Kidney (tissue), 22 donors: ENCODE measurements at places on chromosomes 11 and 22.

DNA sequence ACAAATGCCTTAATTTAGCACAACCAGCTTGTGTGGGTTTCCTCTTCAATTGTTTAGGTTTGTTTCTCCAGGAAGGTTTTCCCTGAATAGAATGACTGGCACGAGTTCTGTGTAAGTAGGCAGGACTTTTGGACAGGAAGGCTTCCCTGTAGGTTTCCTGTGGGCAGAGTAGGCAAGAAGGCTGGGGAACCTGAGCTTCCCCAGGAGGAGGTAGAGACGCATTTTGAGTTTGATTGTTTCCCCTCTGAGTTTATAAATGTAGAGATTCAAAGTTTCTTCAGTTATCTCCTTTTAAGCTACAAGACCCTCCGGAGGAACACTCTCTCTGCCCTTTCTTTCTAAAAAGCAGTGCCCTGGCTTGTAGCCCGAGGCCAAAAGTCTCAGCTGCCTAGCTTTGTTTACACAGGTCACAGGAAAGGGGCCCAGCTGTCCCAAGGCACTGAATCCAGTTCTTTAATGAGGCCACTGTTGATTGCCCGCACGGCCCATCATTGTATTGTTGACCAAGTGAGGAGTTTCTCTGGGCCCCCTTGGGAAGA lies 66.6 kb upstream of the RDX start:
- DNase-seq = peak; percentile 47

DNA sequence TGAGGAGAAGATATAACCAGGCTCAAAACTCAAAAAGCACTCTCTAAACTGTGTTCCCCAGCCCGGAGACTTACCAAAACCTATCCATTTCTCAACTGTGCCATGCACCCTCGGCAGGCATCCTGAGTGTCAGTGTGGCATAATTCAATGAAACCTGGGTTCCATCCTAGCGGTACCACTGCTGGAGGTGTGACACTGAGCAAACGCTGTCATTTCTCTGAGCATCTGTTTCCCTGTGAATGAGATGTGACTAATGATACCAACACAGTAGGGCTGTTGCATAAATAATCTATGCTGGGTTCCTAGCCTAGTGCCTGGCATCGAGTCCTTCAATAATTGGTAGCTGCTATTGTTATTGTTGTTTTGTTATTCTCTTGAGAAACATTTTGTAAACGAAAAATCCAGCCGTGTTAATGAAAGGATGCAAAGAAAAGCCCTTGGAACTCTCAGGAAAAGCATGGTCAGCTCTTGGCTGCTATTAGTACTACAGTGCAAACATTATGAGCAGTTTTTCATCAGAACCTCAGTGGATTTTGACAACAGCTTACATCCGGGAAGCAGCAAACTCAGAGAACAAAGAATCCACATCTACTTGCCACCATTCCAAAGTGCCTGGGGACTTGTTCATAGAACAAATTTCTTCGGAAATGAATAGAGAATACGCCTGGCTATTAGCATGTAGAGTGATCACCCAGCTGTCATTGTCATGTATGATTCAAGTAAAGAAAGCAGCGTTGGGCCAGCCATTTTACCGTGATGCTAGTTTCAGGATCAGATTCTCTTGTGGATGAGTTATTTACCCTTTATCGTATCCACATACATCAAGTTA lies 53.7 kb downstream of the TECTA start:
- no peak for DNase-seq

DNA sequence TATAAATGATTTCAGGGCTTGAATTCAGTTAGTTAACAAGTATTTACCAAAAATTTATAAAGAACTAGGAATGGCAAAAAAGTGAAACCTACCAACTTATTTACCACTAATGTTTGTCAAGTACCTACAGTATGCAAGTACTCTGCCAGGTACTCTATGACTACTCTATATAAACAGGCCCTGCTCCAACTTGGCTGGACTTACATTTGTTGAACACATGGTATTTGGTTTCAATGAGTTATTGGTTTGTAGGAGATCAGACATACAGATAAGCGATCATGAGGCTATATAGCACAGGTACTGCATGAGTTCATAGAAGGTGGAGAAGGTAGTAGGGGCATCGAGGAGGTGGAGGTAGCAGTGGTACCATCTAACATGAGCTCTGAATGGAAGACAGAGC lies 159.9 kb upstream of the PDGFD start:
- no peak for DNase-seq

DNA sequence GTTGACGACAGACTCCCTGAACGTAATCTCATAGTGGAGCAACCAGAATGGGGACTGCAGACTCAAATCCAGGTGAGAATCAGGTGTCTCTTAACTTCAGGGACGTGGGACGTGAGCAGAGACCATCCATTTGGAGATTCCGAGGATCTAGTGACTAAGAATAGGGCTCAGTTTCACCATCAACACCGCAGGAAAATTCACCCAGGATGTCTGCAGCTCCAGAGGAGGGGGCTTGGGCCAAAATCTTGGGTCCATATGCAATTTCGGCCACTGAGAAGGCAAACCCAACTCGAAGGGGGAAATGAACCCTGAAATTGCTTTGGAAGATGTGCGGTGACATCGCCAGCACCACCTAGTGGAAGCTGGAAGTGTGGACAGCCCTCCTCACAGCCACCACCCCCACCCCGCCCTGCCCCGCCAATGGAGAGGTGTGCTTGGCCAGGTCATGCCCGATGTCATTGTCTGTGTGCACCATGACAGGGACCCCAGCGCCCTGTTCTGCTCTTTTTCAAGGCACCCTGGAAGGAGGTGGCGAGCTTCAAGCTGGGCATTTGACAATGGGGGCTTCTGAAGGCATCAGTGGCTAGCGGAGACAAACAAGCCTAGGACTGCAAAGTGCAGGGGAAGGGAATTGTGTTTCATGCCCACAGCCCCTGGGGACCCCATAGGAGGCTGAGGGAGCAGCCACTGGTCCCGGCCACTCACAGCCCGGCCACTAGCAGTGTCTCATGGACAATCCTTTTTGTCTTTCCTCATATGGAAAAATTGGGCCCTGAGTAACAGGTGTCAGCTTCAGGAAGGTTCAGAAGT lies 24.8 kb downstream of the APOL1 start:
- DNase-seq = no peak

GRCh38 chr11:12592283-12592682 lies 81.9 kb upstream of the TEAD1 start:
- DNase-seq = no peak

DNA sequence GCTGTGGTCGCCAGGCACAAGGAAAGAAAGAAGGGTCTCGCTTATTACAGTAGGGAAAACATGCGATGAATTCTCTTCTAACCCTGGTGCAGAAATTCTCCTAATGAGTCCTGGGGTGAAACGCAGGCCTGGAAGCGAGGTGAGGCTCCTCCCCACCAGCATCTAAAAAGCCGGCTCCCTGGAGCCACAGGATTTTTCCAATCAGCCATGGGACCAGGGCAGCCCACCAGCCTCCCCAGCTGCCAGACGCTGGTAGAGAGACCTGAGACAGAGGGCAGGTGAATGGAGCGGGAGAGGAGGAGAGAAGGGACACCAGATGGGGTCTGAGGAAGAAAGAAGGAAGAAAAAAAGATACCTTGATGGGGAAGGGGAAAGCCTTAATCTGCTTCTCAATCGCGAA lies 28.6 kb downstream of the APOL3 start:
- no peak for DNase-seq

- DNase-seq = no peak
Observed at GRCh38 chr11:29449281-29450074, 567.4 kb downstream of the KCNA4 start.

DNA sequence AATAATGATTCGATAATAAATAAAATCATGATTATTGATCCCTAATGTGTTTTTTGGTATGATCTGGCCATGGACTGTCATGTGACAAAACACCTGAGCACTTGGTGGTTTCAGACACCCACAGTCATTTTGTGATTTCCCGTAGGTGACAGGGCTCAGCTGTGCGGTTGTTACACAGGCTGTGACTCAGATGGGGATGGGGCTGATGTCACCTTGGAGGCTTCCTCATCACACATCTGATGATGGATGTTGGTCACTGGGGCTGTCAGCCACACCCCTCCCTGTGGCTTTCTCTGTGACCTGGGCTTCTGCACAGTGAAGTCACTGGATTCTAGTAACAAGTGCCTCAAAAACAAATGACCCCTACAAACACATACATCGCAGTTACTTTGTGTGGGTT lies 995.1 kb downstream of the BRD1 start:
- DNase-seq = no peak
